ENCODE measurements at places on chromosomes 5 and 9.

DNA sequence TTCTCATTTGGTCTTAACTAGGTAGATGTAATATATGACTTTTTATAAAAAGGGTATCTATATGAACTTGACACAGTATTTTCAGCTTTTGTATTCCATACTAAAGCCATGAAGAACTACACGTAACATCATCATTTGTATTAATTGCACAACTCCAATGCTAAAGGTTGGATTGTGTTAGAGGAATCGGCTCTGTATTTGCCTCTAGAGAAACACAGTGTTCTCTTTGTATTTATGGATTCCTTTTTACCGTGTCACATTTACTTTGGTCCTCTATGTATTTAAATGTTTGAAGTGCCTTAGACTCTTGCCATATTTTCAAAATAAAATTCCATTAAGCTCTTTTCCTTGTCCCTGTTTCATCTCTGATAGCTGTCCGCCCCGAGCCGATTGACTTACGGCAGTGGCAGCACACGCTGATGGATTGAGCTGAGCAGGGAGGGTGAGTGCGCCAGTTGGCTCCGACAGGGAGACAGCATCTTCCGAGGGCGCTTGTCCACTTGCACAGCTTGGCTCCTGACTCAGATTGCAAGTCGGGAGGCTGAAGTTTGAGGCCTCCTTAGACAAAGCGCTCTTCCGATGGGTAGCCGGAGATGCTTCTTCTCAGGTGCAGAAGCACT is 95.6 kb upstream of the DMRT1 start:
- DNase-seq: no peak

GRCh38 chr9:137014166-137014565 is 13.9 kb downstream of the ABCA2 start:
- DNase-seq: no peak

GRCh38 chr9:33988219-33988890 is 60.3 kb downstream of the UBAP2 start:
- DNase-seq: no peak

DNA sequence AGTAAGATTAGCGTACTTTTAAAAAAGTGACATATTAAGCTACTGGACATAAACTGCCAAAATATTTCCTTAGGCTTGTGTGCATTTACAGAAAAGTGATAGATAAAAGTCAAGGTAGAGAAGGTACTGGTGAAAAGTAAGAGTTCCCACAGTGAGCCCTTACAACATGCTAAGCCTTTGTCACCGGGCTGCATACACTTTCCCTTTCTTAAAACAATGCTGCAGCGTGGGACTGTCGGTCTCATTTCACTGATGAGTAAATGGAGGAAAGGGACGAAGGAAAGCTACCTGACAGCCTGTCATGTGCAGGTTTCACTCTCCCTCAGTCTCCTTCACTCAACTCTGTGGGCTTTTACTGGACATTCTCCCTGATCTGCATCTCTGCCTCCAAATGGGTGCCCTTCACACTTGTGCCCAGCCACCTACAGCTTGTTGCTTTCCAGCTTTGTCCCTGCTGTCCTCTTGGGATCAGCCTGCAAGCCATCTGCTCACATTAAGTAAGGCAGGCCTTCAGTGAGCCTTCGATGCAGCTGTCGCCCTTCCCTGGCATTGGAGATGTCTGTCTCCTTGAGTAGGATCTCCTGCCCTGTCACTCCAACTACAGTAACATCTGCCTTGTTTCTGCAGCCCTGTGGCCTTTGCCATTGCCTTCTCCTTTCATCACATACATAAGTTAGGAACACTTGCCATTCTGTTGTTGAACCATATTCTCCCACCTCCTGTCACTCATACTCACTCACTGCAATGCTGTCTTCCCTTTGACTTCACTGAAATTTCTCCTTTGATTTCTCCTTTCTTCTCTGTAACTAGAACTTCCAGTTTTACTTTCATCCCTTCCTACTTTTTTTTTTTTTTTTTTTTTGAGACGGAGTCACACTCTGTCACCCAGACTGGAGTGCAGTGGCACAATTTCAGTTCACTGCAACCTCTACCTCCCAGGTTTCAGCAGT is 9.3 kb upstream of the ROPN1L start:
- DNase-seq: no peak

DNA sequence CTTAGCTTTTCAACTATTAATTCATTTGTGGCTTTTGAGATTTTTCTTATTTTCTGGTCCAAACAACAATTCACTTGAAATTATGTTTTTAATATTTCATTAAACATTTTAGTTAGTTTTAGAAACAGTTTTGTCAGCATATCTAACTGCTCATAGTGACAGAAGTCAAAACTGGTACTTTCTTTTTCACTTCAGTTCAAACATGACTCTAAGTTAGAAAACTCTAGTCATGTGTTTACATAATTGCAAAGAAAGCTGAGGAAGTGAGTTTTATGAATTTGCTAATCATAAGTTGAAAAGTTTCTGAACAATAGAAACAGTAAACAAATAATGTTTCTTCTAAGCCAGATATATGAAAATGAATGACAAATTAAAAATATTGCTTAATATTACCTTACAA is 1931.0 kb downstream of the EFNA5 start:
- no peak for DNase-seq

DNA sequence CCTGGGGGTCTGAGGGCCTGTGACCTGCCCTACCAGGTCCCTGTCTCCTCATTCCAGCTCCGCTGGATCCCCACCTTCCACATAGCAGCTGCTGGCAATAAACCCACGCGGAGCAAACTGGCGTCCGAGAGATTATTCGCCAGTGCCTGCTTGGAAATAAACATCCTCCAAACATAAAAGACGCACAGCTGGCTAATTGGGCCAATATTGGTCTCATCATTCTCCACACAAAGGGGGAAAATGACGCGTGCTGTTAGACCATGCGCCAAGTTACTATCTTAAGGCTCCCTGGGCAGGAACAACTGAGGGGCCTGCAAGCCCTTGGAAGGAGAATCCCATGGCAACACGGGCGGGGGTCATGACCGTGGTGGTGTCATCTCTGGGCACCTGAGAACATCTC is 73.3 kb upstream of the SARDH start:
- no peak for DNase-seq

- no peak for DNase-seq
Measured at GRCh38 chr5:138938526-138938925, 63.4 kb upstream of the LRRTM2 start.

- no peak for DNase-seq
Measured at GRCh38 chr5:79224286-79224984, 11.5 kb upstream of the JMY start.

GRCh38 chr9:116701940-116702642 is 15.0 kb downstream of the TRIM32 start:
- no peak for DNase-seq

DNA sequence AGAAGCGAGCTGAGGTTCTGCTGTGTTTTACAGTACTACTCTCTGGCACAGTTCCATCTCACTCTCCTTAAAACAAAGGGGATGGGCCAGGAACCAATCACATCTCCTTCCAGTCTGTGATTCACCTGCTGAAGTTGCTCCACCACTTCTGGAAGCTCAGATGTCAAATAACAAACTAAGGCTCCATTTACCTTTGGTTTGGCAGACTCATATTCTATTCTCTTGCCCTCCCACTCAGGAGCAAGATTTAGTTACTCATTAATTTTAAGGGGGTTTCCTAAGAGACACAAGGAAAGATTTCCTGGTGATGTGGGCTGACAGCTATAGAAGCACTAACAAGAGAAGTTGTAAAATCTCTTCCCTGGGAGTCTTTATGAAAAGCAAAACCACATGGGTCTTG is 37.8 kb upstream of the KIF2A start:
- DNase-seq: no peak

- DNase-seq: no peak
Measured at GRCh38 chr5:96794757-96795156, 13.0 kb downstream of the ERAP1 start.

DNA sequence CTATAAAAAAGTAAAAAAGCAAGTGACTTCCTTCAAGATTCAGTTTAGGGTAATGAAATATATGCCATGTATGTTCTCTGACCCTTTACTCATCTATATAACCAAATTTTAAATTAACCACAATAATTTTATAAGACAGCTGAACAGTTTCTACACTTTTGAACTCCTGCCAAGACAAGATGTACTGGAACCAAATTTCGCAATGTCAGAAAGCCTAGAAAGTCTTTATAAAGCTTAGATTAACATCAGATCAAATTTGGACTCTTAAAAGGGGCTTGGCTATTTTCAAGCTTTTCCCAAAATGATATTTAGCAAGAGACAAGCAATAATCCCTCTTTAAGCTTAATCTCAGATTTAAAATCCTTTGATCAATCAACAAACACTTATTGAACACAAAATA is 362.6 kb downstream of the PTPRD start:
- DNase-seq: no peak

GRCh38 chr5:33501899-33502298 is 61.1 kb downstream of the TARS1 start:
- DNase-seq: no peak

GRCh38 chr9:95506678-95507463 is 9.9 kb downstream of the PTCH1 start:
- DNase-seq: no peak

DNA sequence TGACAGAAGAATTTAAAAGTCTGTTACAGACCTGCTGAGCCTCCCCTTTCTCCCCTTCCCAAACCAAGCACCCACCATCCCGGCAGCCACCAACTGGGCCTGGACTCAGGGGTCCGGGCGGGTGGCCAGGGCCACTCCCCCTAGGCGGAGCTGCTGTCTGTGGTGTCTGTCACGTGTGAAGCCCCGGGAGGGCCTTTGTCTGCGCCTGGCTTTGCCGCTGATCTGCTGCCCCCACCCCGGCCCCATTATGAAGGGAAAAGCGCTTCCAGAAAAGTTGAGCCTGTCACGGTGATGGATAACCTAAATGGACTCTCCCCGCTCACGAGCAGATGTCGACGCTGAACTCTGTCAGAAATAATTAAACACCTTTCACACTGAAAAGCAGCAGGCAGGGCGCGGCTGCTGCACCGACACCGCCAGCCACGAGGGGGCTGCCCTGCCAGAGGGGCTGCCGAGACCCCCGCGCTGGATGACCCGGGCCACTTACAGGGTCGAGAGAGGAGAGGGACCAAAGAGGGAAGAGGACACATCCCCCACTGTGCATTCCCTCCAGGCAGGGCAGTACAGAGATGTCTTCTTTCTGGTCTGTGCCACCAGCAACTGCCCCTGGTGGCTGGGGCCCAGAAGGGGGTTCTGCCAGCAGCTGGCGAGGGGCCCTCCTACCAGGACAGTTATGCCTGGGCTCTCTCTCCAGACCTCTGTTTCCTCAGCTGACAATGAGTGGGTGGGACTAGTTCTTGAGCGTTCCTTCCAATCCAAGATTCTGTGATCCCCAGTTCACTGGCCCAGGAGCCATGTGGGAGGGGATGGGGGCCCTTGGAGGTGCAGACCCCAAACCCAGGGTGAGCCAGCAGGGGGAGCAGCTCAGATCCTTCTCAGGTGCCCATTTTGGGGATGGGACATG is 36.0 kb upstream of the BARHL1 start:
- DNase-seq: no peak

GRCh38 chr5:16737620-16738364 is 121.0 kb upstream of the RETREG1 start:
- DNase-seq: no peak

DNA sequence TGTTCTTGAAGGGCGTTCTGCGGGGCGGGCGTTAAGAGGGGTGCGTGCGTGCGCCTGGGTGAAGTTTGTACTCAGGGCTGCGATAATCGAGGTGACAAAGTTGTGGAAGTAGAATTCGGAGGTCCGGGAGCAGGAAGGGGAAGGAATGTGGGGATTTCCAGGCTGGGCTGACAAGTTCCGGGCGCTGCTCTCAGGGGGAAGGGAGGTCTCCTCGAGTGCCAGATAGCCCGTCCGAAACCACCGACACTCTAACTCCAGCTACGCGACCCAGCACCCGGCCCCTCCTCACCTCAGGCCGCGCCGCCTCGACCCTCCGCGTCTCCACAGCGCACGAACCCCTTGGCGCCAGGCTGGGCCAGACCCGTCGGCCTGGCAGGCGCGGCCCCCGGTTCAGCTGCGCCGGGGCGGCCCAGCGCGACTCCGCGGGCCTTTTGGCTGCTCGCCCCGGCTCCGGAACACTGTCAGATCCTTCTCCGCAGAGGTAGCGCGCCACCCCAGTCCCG is at the start of gene IL6ST:
TSS of gene IL6ST (minus strand) at position 469 of the 503 bp plus-strand sequence. CDS start 18,685 bp downstream, outside the sequence.
- DNase-seq: peak; percentile 35

- no peak for DNase-seq
Measured at GRCh38 chr5:119828541-119828940, 199.2 kb downstream of the FAM170A start.

DNA sequence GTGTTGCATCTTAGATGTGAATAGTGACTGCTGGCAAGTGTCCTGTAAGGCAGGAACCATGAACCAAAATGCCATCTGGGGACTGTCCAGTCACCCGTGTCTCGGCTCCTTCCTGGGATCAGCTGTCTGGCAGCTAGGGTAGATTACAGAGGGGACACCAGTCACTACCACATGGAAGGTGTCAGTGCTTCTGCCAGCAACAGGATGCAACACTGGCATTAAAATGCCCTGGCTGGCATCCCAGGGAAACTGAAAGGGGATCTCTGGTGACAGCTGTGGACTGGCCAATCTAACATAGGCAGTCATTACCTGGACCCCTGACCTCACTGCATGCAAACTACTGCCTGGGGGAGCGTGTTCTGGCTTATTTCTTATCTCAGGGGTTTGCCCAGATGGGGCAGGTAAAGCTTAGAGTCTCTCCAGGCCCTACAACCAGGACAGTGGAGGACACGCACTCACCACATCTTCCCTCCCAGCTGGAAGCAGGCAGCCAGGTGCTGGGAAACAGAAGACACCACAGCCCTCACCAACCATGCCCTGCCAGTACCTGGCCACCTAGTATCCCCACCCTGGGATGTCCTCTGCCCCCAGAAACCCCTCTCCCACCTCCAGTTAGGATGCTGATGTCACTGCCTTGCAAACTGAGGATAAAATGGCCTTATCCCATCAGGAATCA is 83.8 kb downstream of the SEMA4D start:
- DNase-seq: no peak

GRCh38 chr5:75847561-75848021 is 130.4 kb upstream of the POC5 start:
- no peak for DNase-seq

GRCh38 chr9:13705918-13706317 is 426.4 kb upstream of the MPDZ start:
- no peak for DNase-seq

- no peak for DNase-seq
Measured at GRCh38 chr5:96651948-96652753, 10.0 kb upstream of the CAST start.

DNA sequence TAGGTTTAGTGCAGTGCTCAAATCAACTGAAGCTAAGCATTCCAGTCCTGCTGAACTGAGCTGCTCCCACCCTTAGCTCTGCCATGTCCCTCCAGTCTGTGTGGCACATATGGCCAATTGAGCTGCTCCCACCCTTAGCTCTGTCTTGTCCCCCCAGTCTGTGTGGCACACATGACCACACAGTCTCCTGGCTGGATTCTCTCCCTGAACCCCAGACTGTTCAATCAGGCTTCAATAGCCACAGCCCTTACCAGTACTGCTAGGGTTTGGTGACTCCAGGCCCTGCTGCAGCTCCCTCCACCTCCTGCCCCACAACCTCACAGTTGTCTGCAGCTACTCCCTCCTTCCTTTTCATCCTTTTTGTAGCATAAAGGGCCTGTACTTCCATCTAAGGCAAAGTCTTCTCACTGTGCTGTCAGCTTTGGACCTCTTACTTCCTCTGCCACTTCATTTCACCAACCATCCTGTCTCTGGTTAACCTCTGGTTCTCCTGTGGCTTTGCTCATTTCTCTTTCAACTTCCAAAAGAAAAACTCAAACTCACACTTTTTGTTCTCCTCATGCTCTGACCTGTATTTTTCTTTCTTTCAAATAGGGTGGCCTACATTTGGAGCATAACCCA is 50.8 kb downstream of the ADAMTS12 start:
- no peak for DNase-seq

GRCh38 chr5:144189800-144190429 is 19.2 kb downstream of the KCTD16 start:
- DNase-seq: peak; percentile 75

- DNase-seq: no peak
Measured at GRCh38 chr5:154298065-154298464, 107.5 kb downstream of the GALNT10 start.
